ENCODE measurements at places on chromosomes 3 and 15. TPM values are rescaled to one million over a fixed set of nuclear protein-coding genes. Genes with fewer than 3 reads are reported as not detected.

Gene RBMS3
- 31.3 TPM for total RNA-seq

- DNase-seq = no peak
These were observed 143.7 kb upstream of the KCNMB2 start for GRCh38 chr3:178392511-178392926.

GRCh38 chr15:98551936-98552562, 96.3 kb upstream of the IGF1R start:
- no peak for DNase-seq

GRCh38 chr3:49498648-49499047, 28.6 kb downstream of the DAG1 start:
- DNase-seq = no peak

DNA sequence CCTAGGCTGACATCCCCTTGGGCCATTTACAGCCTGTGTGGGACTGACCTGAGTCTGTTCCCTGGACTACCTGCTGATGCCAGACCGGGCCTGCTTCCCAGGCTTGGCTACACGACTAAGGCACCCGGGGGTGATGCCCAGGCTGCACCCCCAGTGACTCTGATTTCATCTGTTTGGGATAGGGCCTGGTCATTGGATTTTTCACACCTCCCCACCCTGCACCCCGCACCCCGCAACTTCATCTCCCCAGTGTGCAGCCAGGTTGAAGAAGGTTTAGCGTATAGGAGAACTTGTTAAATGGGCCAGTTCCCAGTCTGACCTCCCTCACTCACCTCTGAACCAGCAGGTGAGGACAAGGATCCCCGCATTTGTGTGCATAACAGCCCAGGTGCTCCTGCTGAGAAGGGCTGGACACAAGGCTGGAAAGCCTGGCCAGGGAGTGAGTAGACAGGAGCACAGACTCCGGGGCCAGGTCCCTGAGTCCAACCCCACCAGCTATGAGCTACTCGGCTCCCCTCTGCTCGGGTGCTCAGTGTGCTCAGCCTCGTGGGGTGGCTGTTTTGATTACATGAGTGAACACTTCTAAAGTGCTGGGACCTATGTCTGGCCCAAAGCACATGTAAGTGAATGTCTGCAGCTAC, 18.5 kb downstream of the SLC6A20 start:
- DNase-seq = no peak

- DNase-seq = no peak
These were observed 235.4 kb downstream of the PDCD6IP start for GRCh38 chr3:34033839-34034238.

Gene STARD9
- total RNA-seq = 1.6 TPM

DNA sequence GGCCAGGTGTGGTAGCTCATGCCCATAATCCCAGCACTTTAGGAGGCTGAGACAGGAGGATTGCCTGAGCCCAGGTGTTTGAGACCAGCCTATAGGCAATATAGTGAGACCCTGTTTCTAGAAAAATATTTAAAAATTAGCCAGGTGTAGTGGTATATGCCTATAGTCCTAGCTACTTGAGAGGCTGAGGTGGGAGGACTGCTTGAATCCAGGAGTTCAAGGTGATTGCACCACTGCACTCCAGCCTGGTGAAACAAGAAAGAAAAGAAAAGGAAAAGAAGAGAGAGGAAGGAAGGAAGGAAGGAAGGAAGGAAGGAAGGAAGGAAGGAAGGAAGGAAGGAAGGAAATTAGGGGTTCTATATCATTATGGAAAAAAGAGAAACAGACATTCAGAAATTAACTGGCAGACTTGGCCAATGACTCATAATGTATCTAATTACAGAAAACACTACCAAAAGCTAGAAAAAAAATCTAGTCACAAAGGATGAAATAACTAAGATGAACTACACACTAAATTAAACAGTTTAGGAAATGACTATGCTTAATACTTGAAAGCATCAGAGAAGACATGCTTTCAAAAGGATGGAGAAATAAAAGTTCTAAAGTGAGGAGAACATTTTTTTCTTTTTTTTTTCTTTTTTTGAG, 45.4 kb upstream of the TERB2 start:
- DNase-seq = no peak
